ENCODE measurements at places on chromosomes 2 and 18.

DNA sequence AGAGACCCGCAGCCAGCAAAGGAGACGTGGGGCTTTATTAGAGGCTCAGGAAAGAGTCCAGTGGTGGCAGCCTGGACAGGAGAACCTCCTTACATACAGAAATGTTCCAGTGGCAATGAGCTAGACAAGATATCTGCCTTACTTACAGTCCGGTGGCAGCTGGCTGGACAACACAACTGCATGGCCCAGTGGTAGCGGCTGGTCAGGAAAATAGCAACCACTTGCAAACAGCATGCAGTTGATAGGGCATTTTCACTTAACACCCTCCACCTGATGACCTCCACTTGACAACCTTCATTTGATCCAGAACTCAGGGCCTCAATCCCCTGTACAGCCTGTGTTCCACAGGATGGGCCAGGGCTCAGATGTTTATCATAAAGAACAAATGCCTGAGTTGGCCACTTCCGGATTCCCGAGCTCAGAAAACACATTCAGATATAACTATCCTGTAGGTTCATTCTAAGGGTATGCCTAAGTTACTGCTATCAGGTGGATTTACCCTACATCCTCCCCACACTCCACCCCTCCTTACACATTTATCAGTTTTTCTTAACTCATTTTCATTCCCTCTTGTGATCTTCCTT, 63.3 kb upstream of the ITPRID2 start:
- DNase-seq = no peak

DNA sequence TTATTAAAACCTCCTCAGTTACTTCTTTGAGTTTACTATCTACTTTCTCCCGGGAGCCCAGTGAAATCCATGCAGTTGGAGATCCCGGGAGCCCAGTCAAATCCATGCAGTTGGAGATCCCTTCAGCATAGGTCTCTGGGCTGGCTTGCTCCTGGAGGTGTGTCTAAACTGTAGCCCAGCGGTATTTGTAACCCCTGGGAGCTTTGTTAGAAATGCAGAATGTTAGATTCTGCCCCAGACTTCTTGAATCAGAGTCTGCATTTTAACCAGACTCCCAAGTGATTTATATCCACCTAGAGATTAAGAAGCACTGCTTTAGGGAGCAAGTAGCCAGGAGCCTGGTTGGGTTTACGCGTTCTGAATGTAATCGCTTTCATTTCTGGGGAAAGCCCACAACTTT, 54.5 kb downstream of the ARHGAP28 start:
- no peak for DNase-seq

GRCh38 chr2:133952896-133953295, 301.0 kb upstream of the MGAT5 start:
- no peak for DNase-seq

DNA sequence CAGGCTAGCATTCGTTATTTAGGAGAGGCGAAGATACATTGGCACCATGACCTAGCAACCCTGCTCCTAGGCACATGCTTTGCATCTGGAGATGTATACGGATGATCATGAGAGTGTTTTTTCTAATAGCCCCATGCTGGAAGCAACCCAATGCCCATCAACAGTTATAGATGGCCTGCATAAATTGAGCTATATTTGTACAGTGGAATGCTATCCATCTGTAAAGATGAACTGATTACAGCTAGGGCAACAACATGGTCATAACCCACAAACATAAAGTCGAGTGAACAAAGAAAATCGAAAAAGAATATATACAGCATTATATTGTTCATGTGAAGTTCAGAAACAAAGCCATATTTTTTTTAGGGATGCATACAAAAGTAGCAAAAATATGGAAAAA, 20.6 kb upstream of the CHRNA1 start:
- no peak for DNase-seq

- DNase-seq = no peak
Observed at GRCh38 chr18:2704541-2704940, 49.0 kb downstream of the SMCHD1 start.

- DNase-seq = no peak
Observed at GRCh38 chr2:55048508-55049042, 1.7 kb downstream of the RTN4 start.

GRCh38 chr2:235660484-235661082, 166.7 kb downstream of the AGAP1 start:
- no peak for DNase-seq

GRCh38 chr2:158776231-158776630, 18.9 kb upstream of the DAPL1 start:
- no peak for DNase-seq

GRCh38 chr2:162475661-162476060, 131.7 kb downstream of the GCA start:
- DNase-seq = no peak

GRCh38 chr2:210267698-210268097, 42.5 kb upstream of the ACADL start:
- DNase-seq = no peak

DNA sequence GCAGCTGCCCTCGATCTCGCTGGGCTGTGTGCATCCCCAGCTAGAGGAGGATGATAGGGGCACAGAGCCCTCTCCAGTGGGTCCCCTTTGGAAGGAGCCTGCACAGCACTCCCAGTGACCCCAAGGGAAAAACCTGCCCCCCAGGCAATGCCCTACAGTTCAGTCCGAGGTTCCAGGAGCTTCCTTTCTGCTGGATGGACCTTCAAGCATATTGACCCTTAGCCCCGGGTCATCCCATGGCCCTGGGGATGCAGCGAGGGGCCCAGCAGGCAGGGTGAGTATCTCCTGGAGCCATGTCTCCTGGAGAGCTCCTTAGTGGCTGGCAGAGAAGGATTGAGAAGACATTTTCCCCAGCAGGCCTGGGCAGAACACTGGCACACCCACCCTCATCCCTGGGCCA, 45.4 kb upstream of the CTDP1 start:
- DNase-seq = no peak

DNA sequence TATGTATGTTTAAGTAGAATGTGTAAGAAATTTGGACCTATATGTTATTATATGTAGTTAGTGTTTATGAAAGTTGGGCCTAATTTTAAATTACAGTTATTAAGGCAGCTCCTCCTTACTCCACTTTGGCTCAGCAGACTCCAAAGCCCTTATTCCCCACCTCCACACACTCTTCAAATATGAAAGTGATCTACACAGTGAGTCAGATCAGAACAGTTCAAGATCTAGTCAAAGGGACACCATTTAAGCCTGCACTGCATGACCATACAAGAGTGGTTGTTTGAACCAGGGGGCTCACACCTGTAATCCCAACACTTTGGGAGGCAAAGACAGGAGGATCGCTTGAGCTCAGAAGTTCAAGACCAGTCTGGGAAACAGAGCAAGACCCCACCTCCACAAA, 21.2 kb upstream of the PMAIP1 start:
- DNase-seq = no peak

DNA sequence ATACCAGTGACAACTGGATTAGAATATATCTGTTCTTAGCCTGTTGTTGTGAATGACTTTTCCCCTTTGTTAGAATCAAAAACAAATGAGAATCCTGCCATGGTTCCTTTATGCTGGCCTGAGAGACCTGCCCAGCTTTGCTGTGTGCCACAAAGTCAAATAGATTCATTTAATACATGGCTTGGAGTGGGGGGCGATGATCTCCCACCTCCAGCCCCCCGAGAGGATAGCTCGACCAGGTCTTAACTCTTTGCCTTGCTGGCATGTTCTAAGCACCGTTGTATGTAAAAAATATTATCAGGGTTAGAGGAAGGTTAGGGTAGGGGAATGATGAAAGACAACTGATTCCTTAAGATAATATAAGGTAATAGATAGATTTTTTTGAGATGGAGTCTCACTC, 22.2 kb upstream of the DGKD start:
- DNase-seq = no peak

GRCh38 chr2:128304330-128304714, 14.3 kb downstream of the HS6ST1 start:
- no peak for DNase-seq

- no peak for DNase-seq
Observed at GRCh38 chr2:21939967-21940366, 816.2 kb downstream of the TDRD15 start.
